Fibroblast of upper back skin (primary cell): ENCODE measurements at places on chromosomes 1 and 21.

GRCh38 chr1:55196433-55197035, 18.6 kb downstream of the USP24 start:
- no peak for DNase-seq

GRCh38 chr1:154413177-154413783, 8.1 kb downstream of the IL6R start:
- no peak for DNase-seq

- DNase-seq, result no peak
Measured at GRCh38 chr1:156516821-156517220, 16.2 kb upstream of the MEF2D start.

DNA sequence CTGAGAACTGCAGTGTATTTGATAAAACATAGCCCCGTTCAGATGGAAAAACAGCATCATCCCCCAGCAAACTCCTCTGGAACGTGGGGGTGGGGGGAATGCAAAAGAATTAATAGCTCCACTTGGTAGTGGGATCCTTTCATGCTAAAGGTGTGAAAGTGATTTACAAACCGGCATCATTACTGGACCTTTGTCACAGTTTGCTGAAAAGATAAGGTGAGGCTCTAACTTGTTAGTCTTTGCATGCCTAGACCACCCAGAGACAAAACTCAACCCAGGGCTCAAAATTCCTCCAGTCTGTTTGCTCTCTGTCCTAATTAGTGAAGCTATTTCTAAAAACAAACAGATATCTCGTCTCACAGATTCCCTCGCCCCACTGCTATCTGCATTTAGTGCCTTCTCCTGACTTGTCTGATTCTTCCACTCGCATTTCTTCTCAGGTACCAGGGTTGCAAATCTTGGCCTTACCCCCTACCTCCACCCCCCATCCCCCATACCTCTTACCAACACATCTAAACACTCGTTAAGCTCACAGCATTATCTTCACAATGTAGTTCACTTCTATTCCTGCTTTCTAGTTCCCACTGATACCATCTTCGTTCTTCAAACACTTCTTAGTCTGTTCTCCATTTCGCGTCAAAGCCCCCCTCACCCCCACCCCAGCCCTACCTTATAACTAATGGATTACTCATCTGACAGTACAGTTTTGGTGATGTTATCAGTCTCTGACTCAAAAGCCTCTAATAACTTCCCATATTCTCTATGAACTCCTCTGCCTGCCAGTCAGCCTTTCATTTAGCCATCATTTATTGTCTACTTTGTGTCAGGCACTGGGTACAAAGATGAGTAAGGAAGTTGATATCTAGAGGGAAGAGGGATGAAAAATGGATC, 11.8 kb downstream of the IER5 start:
- peak; percentile 52 for DNase-seq

GRCh38 chr1:163836481-163836880, 514.7 kb downstream of the NUF2 start:
- no peak for DNase-seq
